T-helper 1 cell (primary cell): ENCODE measurements at places on chromosomes 2 and 18.

DNA sequence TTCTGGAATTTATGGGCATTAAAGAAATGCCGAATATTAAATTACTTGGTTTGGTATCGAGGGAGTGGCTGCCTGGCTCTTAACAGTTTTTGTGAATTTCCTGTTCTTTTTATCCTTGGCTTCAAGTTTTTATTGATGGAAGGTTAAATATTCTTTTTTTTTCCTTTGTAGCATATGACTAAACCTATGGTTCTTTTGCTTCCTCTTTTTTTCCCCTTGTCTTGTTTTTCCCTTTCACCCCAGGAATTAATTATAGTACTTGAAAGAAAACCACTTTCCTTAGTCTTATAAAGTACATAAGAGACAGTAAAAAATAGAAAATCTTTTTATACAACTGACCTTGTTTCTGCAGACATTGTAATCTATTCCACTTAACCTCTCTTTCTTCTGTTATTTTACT is 42.4 kb downstream of the MGAT5 start:
- no peak for DNase-seq

DNA sequence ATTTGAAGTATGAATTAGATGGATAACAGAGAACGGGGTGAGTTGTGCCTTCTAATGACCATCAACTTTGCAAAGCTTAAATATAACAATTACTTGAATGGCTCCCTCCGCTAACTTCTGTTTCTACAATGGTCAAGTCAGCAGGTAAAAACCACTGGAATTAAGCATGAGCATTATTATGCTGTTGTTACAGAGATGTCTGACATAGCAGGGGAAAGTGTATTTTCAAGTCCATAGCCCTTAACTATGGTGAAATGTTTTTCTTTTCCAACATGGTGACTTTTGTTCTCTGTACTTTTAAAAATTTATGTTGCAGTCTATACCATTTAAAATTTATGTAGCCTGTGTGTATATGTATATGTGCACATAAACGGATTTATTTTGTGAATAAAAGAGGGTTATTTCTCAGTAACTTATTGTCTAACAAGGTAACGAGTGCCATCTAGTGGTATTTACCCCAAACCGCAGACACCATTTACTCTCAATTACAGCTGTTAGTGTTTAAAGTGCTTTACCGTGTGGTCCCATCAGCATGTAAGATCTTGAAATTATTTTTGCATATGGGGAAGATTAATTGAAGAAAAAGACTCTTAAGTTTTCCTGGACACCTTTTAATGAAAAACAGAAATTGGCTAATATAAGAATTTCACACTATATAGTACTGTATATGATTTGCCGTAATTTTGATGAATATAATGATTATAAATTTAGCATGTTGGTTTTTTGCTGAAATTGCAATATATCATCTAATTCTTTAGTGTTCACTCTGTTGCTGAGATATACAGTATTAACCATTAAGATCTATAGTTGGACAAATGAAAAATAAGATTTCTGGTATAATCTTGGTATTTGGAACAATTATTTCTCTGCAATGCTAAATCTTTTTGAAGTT is 78.2 kb downstream of the UBE2E3 start:
- peak; percentile 47 for DNase-seq

DNA sequence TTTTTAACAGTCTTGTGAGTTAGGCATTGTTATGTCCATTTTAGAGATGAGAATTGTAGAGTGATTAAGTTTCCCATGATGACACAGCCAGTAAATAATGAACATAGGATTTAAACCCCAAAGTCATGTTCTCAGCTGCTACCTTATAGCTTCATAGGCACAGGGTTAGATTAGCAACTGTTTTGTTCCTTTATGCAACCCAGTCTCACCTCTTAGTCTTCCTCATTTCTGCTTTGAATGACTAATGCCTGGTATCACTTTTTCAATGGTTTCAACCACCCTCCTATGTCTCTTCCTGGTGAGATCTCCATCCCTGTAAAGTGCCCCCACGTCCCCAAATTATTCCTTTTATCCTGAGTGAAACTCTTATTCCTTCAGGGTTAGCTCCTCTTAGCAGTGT is 44.3 kb downstream of the MFSD6 start:
- DNase-seq, result no peak

GRCh38 chr2:42457011-42457410 is 36.8 kb downstream of the KCNG3 start:
- no peak for DNase-seq

DNA sequence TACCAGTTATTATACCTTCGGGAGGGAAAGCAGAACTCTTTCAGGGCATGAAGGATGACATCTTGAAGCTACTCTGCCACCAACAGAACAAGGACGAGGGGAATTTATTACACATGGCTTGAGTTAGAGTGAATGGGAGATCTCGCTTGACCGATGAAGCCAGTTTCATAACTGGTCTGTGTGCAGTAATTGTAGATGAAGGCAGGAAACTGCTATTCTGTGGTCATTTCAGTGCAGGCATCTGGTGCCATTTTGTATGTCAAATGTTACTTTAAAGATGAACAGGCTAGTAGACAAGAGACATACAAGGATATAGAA is 20.5 kb downstream of the GREB1 start:
- no peak for DNase-seq

DNA sequence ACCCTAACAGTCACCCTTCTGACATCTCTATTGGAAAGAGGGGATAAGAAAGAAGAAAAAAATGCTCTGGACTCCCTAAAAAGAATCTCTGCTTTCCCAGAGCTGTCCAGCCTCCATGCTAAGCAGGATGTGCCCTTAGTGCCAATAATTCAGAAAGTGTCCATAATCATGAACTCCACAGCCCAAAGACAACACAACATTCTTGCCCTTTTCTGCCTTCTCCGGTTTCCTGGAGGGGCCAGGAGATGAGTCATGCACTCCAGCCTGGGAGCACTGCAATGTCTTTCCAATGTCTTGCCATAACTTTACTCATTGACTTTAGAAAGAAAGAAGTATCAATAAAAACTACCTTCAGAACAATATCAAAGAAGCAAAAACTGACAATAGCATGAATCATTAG is 44.0 kb downstream of the KLF7 start:
- DNase-seq, result no peak

DNA sequence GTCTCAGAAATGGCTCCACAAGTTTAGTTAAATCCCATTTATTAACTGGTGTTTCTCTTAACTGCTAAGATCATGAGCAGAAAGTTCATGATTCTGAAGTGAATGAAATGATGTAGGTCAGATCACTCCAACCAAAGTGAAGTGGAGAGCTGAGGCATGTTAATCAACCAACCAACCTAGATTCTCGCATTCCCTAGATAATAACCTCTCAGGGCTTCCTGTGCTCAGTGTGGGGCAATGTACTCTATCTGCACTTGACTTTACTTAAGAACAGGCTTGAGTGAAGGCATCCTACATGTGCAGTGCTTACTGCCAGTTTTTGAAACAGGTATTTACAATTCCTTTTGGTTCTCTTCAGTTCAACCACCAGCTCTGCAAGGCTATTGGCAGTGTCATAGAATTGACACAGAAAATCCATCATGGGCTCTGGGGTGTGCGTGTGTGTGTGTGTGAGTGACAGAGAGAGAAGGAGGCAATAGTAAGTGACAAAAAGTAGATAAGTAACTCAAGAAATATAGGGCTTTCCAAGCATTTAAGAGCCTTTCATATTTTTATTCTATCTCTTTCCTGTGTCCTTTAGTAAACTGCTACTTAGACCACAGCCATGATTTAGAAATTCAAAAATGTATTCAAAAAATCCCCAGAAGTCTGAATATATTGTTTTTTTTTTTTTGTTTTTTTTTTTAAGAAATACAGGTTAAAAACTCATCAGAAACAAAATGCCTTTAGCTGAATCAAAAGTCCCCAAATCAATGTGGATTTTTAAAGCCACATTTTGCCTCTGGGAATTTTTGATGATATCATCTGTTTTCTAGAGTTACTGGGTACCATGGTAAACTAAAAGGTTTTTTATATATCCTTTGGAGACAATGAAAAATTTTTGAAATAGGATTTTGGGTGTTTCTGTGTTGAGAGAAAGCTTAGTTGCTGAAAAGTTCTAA is 28.6 kb downstream of the DOCK10 start:
- DNase-seq, result no peak

DNA sequence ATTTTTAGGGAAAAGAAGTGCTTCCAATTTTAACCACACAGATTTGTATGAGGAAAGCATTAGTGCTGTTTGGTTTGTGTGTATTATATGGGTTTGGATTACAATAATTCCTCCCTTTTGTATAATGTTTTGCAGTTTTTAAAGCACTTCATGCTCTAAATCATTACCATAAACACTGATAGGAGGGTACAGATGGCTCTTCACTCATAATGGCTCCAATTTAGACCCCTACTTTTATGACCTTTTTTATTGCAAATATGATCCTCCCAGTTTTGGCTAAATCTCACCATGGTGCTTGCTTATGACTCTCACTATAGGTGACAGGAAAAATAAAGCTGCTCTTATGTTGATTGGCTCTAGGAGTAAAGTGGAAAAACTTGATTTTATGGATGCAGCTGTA is 23.8 kb upstream of the TMEM17 start:
- DNase-seq, result no peak

- no peak for DNase-seq
Observed at GRCh38 chr2:167814881-167815718, 432.3 kb downstream of the STK39 start.

DNA sequence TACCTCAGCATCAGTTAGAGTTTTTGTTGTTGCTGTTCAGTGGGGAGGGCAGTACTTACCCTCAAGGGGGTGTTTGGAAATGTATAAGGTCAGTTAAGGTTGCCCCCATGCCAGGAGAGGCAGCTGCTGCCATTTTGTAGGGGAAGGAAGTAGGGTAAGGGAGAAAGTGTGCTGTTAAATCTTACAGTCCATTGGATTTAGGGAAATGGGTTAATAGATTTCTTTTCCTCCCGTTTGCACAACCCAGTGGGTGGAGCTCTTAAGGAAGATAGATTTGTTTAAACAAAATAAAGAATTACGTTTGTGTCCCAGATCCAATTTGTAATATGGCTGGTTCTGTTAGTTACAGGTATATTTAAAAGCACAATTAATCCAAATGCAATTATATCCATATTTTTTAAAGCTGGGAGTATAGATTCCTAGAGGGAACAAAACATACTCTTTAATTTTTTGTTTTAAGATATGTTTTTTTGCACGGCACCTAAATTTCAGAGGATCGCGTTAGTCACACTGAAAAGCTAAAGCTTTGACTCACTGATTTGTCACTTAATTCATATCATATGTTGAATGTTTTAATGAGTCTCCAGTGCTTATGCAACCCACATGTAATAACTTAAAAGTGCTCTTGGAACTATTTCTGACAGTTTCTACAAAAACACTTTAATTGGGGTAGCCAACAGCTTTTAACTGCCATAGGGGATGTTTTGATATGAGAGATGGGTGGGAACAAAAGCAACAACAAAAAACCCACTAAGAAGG is 9.0 kb upstream of the CWC22 start:
- no peak for DNase-seq

DNA sequence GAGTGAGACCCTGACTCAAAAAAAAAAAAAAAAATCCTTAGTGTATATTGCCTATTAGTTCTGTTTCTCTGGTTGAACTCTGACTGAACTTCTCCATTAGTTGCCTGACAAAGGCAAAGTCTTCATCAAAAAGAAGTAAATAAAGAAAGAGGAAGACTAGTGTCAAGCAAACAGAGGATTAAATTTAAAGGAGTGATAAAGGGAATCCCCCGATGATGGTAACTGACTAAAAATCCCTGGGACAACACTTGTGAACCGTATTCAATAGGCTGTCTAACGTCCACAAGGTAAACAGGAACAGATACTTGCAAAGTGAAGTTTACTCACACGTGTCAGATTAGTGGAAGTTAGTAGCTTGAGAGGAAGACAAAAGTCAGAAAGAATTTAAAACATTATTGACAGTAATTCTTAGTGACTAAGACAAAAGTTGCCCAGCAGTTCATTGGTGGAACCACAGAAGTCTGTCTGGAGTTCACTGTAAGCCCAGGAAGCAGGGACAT is 26.2 kb upstream of the SPOPL start:
- no peak for DNase-seq

- no peak for DNase-seq
Observed at GRCh38 chr2:54652540-54652939, 70.9 kb upstream of the EML6 start.

DNA sequence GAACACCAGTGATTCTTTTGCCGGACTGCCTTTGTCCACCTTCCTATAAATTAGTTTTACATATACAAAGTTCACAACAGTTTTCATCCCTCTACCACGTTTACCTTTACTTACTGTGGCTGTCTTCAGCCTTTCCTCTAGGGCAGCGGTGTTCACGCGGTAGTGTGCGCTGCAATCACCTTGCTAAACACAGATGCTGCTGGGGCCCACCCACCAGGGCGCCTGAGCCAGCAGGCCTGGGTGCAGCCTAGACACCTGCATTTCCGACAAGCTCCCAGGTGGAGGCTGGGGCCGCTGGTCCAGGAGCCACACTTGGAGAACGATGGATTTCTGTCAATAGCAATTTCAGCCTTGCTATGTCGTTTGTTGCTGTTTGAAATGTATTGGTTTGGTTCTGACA is 83.1 kb downstream of the NDUFA10 start:
- no peak for DNase-seq

- DNase-seq, result no peak
Observed at GRCh38 chr2:113283704-113284284, 5.1 kb upstream of the PAX8 start.
